Left renal pelvis (tissue), 4 donors: ENCODE measurements at places on chromosomes 1 and 21. TPM values are rescaled to one million over a fixed set of nuclear protein-coding genes. Genes with fewer than 3 reads are reported as not detected.

Gene HSD3B1
- polyA plus RNA-seq = not detected

GRCh38 chr21:28752131-28752530 lies 240.5 kb downstream of the LTN1 start:
- DNase-seq = no peak

Gene NBPF26
- polyA plus RNA-seq = 12.3 TPM

Gene PTPN7
- polyA plus RNA-seq = 1.8 TPM

GRCh38 chr1:205570173-205570501 lies 61.7 kb downstream of the ELK4 start:
- DNase-seq = no peak

- no peak for DNase-seq
These were observed 20.3 kb downstream of the DDX20 start for GRCh38 chr1:111775966-111776365.

DNA sequence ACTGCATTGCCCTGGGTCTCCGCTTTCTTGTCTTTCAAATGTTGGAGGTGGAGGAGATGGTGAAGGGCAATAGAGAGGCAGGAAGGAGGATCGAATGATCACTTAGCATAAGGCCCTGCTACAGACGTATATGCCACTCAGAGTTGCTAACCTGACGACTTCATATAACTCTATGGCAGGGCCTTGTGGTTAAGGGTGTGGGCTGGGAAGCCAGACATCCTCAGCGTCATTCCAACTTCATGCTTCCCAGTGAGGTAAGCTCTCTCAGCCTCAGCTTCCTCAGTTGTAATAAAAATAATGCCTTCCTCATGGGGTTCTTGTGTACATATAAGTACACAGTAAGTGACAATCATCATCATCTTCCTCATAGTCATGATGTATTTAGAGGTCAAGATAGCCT lies 54.6 kb downstream of the CASQ2 start:
- DNase-seq = no peak

- DNase-seq = no peak
These were observed 12.6 kb downstream of the C1orf115 start for GRCh38 chr1:220702733-220703270.

Gene FCAMR
- 0.15 TPM for polyA plus RNA-seq

- no peak for DNase-seq
These were observed 61.1 kb upstream of the ANGPTL1 start for GRCh38 chr1:178931858-178932551.

Gene LAPTM5
- polyA plus RNA-seq = 17.2 TPM

- no peak for DNase-seq
These were observed 105.8 kb downstream of the TBX19 start for GRCh38 chr1:168386492-168386891.

Gene PLEKHO1
- polyA plus RNA-seq = 67.2 TPM

DNA sequence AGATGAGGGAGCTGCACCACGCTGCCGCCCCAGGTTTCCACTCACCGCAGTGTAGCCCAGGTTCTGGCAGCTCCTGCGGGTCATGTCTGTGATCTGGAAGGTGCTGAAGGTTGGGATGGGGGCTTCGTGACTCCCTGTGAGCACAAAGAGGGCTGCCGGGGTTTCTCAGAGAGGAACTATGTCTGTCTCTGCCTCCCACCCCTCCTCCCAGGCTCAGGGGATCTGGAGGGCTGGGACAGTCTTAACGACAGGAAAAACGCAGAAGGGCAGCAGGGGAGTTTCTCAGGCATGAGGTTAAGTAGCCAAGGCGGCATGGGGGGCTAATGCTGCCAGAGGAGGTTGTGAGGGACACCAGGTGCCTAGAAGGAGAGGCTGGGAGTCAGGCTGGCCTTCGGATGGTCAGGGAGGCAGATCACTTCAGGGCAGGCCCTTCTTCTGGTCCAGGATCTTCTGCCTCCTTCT lies 656 bp downstream of the SH2D2A start:
- DNase-seq = no peak

GRCh38 chr1:153100245-153100644 lies 5.9 kb upstream of the SPRR2E start:
- DNase-seq = no peak

DNA sequence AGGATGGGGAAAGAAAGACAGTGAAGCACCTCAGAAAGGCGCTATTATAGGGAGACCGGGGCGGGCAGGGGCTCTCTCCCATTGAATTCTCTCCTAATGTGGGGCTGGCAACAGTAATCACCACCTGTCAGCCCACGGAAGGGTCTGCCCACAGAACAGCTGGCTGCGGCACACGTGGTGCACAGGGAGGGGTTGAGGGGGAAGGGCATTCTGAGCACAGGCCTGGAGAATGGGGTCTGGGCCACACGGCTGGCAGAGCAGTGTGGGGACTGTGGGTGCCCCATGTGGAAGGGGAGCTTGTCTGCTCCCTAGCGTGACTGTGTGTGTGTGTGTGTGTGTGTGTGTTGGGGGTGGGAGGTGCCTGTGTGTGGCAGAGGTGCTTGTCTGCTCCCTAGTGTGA lies 4.1 kb downstream of the OLFML3 start:
- no peak for DNase-seq

DNA sequence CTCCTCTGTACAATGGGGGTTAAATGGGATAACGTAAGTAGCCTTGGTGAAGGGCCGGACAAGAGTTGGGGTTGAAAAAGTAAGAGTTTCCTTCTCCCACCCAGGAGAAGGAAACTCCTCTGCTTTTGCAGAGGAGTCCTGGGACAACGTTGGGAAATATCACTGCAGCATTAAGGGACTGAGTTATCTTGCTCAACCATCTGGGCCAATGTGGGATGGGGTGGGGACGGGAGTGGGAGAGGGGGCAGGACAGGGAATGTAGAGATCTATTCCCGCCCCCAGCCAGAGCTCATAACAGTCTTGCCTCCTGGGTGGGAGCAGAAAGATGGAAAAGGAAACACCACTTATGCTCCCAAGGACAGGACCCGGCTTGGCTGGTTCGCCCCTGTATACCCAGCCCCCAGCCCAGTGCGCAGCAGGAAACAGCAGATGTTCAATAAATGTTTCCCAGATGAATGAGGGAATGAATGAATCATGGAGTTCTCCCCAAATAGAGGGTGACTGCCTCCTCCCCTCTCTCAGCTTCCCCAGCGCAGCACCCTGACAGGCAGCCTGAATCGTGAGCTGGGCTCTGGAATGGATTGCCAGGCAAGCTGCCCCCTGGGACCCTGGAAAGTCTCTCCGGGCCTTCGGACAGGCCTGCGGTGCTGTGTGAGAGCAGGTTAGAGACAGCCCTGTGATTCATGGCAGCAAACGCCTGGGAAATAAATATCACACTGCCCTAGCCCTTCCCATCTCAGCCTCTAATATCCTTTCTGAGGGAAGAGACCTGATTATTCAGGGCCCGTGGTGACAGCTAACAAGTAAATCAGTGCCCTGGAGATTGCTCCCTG lies 24.8 kb downstream of the FBXO2 start:
- DNase-seq = no peak

- DNase-seq = no peak
These were observed 15.5 kb upstream of the ZNF436 start for GRCh38 chr1:23385119-23385621.

DNA sequence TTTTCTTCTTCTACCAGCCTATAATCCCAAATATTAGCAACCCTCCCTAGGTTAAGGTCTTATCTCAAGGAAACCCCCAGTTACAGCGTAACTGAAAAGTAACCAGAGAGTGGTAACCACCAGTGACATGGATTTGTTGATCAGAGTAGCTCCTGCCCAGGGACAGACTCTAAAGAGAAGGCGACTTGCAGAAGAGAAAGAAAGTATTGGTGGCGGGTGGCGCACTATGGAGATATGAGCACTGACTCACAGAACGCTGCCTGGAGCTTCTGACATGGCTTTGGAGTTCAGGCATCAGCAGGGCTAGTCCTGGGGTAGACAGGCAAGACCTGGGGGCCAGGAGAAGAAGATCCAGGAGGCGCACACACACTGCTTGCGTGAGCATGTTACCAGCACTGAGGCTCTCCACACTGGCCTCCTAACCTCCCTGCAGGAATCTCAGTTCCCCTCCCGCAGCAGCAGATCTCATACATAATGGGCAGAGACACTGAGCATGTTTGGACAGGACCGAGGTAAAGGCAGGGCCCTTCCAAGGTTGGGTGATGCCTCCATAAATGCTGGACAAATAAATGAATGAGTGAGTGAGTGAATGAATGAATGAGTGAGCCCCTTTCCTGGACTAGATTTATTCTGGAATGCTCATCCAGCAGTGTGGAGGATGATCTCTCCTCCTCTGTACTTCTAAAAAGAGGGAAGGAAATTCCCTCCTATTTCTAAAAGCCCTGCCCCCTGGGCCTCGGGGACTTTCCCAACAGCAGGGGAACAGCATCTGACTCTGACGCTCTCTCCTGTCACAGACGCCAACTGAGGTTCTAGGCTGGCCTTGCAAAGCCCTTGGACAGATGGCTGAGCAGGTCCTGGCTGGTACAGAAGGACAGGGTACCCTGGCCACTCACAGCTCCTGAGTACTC lies 175.5 kb downstream of the CLIC6 start:
- no peak for DNase-seq

Gene HAO2
- 90.3 TPM for polyA plus RNA-seq

Gene KRTAP20-4
- not detected for polyA plus RNA-seq
